ENCODE measurements at places on chromosomes 1 and 21.

GRCh38 chr21:42666023-42666747, 12.8 kb downstream of the PDE9A start:
- DNase-seq = no peak

- no peak for DNase-seq
These were observed 11.7 kb upstream of the IFNLR1 start for GRCh38 chr1:24198766-24199165.

- DNase-seq = no peak
These were observed 8.9 kb upstream of the ADORA3 start for GRCh38 chr1:111512132-111512889.

DNA sequence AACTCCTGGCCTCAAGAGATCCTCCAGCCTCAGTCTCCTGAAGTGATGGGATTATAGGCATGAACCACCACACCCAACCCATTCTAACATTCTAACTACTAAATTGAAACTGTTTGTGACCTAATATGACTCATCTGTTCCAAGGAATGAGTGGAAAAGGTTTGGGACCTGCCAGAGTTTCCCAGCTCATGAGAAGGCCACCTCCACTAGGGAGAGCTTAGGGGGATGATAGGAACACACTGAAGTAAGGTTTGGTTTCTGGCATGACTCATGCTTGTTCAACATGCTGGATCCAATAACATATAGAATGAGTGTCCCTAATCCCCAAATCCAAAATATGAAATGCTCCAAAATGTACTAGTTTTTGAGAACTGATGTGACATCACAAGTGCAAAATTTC, 18.9 kb upstream of the SCAF4 start:
- DNase-seq = no peak

GRCh38 chr1:182829285-182829932, 9.7 kb upstream of the DHX9 start:
- DNase-seq = no peak

GRCh38 chr21:39007532-39007931, 175.7 kb downstream of the PSMG1 start:
- DNase-seq = no peak

- no peak for DNase-seq
These were observed 105.1 kb downstream of the COLGALT2 start for GRCh38 chr1:183932412-183932811.

DNA sequence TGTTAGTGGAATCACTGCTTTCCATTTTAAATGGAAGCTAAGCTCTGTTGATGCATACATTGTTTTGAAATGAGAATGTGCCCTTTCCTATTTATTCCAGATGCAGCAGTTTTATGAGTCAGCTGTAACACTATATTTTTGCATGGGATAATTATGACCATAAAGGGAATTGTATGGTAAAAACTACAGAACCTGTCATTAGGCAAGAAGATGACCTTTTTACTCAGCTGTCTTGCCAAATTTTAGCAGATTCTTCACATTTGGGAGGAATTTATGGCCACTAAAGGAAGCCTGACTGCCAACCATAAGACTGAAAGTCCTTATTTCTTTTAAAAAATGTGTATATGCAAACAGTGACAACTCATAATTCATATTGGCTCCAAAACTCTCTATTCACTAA, 356.3 kb upstream of the PRMT6 start:
- no peak for DNase-seq

- DNase-seq = no peak
These were observed 4.1 kb downstream of the FLVCR1 start for GRCh38 chr1:212862111-212862690.

Data from Jurkat, Clone E6-1 (cell line).